ENCODE measurements at places on chromosomes 7 and 10. TPM values are rescaled to one million over a fixed set of nuclear protein-coding genes. Genes with fewer than 3 reads are reported as not detected.

NPC1L1 gene
- 0.06 TPM for total RNA-seq

RTKN2 gene
- 0.83 TPM for total RNA-seq

NXPH1 gene
- total RNA-seq = not detected

FAM204A gene
- 40.4 TPM for total RNA-seq

FAM25G gene
- 0.73 TPM for total RNA-seq

GHITM gene
- total RNA-seq = 196 TPM

CHAT gene
- not detected for total RNA-seq

TAS2R4 gene
- total RNA-seq = 0.11 TPM

MRC1 gene
- 0.02 TPM for total RNA-seq

TIAL1 gene
- 87.9 TPM for total RNA-seq

MORN4 gene
- 8.0 TPM for total RNA-seq

HECW1 gene
- 15.3 TPM for total RNA-seq

KNDC1 gene
- total RNA-seq = 0.74 TPM

C7orf57 gene
- 0.32 TPM for total RNA-seq

KLF14 gene
- total RNA-seq = 0.06 TPM

TMEM229A gene
- total RNA-seq = not detected

VSTM4 gene
- 0.41 TPM for total RNA-seq

GPR37 gene
- 0.73 TPM for total RNA-seq

HTR5A gene
- total RNA-seq = not detected

NPM3 gene
- 121 TPM for total RNA-seq

TM9SF3 gene
- 77.2 TPM for total RNA-seq

UCMA gene
- total RNA-seq = not detected

TRAPPC14 gene
- 12.4 TPM for total RNA-seq

HMX2 gene
- total RNA-seq = not detected

PHYHIPL gene
- total RNA-seq = 0.53 TPM

UTF1 gene
- not detected for total RNA-seq

CYP2E1 gene
- 0.26 TPM for total RNA-seq

TBATA gene
- not detected for total RNA-seq

ZNF789 gene
- total RNA-seq = 8.1 TPM

C10orf120 gene
- not detected for total RNA-seq

CHN2 gene
- 0.58 TPM for total RNA-seq

PDE6C gene
- total RNA-seq = not detected

CRCP gene
- 24.0 TPM for total RNA-seq

PIP gene
- 0.16 TPM for total RNA-seq

WEE2 gene
- not detected for total RNA-seq

DLX6 gene
- not detected for total RNA-seq

CFAP69 gene
- 2.0 TPM for total RNA-seq

NUTM2B gene
- total RNA-seq = 0.19 TPM

CYP3A7 gene
- 0.05 TPM for total RNA-seq

SPDYE16 gene
- total RNA-seq = 0.10 TPM

FXYD4 gene
- not detected for total RNA-seq

KAZALD1 gene
- total RNA-seq = 3.0 TPM

SSC4D gene
- 1.3 TPM for total RNA-seq

GUSB gene
- 27.5 TPM for total RNA-seq

NKX2-3 gene
- total RNA-seq = 0.05 TPM

GPR141 gene
- not detected for total RNA-seq

DGKB gene
- not detected for total RNA-seq

TRIM4 gene
- 24.8 TPM for total RNA-seq

ANLN gene
- 63.6 TPM for total RNA-seq
